ENCODE measurements at places on chromosomes 5 and 9. TPM values are rescaled to one million over a fixed set of nuclear protein-coding genes. Genes with fewer than 3 reads are reported as not detected.

SYK gene
- 19.6 TPM for polyA plus RNA-seq

ROR2 gene
- 29.7 TPM for polyA plus RNA-seq

GABRA1 gene
- polyA plus RNA-seq: 0.60 TPM

LCN1 gene
- not detected for polyA plus RNA-seq

BTNL3 gene
- polyA plus RNA-seq: not detected

FOXD4L5 gene
- polyA plus RNA-seq: 0.54 TPM

CXCL14 gene
- 55.7 TPM for polyA plus RNA-seq

CDH9 gene
- 0.13 TPM for polyA plus RNA-seq

CDK9 gene
- polyA plus RNA-seq: 66.0 TPM

C5orf58 gene
- 0.29 TPM for polyA plus RNA-seq

UBE2QL1 gene
- polyA plus RNA-seq: 0.21 TPM

HTR1A gene
- polyA plus RNA-seq: not detected

SOHLH1 gene
- polyA plus RNA-seq: not detected

NPR2 gene
- 47.0 TPM for polyA plus RNA-seq

PDZD2 gene
- polyA plus RNA-seq: 14.7 TPM

Data from right lung (tissue), 10 donors.